ENCODE measurements at places on chromosomes 4 and X.

DNA sequence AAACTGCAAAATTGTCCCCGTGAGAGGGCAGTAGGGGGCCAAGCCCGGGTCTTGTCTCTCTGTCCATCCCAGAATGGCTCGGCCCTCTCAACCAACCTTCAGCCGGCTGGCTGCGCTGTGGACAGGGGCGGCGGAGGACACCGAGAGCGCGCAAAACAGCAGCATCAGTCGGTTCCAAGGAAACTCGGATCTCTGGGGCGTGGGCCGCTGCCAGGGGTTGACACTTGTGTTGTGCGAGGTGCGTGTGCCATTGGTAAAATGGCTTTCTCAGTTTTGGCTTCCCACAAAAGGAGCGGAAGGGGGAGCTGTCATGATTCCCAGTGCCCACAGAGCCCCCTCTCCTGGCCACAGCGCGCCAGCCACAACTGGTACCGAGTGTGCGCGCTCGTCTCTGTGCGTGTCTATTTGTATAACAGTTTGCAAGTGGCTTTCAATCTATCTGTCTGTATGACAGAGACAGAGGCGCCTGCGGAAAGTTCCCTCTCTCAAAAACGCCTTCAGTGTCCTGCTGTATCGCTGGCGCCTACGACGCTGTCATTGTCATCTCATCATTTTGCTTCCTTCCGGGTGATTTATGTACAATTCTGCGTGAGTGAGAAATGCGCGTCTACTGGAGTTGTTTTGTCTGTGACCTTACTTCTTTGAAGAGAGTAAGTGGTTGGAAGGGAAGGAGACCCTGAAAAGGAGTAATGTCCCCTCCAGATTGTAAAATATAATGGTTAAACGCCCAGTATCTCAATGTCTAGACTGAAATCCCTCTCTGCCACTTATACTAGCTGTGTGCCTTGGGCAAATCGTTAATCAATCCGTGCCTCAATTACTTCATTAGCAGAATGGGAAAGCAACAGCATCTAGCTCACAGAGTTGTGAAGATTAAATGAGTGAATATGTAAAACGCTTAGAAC lies 1.8 kb downstream of the DKK2 start:
- no peak for DNase-seq

DNA sequence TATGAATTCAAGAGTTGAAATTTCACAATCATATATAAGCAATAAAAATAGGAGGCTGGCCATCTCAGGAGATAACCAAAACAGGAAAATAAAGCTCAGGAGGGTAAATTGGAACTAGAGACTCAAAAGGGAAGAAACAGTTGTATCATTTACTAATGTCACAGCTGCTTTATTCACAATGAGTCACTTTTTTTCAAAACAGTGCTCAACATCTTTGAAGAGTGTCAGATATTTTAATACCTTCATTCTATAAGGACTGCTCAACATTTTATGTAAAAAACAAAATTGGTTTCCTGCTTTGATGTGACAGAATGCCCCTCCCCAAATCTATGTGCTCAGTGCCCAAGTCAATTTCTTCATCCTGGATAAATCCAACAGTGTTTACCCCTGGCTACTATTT lies 97.7 kb downstream of the DDX60 start:
- no peak for DNase-seq

- no peak for DNase-seq
Observed at GRCh38 chrX:8728932-8729535, 2.9 kb downstream of the ANOS1 start.

DNA sequence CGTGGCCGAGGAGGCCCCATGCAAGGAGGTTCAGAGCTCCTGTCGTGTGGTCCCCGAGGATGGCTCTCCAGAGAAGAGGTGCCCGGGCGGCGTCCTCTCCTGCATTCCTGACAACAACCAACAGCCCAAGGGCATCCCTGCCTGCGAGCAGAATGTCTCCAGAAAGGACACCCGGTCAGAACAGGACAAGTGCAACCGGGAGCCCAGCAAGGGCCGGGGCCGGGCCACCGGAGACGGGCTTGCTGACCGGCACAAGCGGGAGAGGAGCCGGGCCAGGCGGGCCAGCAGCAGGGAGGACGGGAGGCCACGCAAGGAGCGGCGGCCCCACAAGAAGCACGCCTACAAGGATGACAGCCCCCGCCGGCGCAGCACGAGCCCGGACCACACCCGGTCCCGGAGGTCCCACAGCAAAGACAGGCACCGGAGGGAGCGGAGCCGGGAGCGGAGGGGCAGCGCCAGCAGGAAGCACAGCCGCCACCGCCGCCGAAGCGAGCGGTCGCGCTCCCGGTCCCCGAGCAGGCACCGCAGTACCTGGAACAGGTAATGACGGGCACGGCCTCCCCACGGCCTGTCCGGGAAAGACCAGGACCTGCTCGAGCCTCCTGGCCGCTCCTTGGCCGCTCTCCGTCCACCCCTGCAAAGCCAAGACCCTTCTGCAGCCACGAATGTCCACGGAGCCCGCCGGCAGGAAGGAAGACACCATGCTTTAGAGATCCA lies 9.8 kb downstream of the AKAP17A start:
- DNase-seq = no peak

GRCh38 chr4:66023061-66023460 lies 352.8 kb upstream of the EPHA5 start:
- no peak for DNase-seq

Data from HCT116 (cell line).